Islet precursor cell (in vitro differentiated cells): ENCODE measurements at places on chromosomes 3 and 15.

GRCh38 chr3:154933581-154933980, 146.5 kb upstream of the MME start:
- no peak for DNase-seq

DNA sequence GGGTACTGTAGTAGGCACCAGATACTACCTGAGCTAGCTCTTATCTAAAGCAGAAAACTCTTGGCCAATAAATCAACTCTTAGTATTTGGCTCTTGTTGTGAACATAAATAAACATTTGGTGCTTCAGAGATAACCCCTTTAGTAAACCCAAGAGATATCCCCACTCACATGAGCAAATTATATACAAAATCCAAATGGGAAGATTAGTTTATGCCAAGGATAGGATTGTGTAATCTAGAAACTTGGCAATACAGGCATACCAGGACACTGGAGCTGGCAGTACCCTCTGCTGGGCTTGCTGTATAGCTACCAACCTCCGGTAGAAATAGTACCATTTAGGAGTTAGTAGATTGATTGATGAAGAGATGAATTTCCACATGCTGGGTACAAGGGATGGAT, 127.0 kb downstream of the LIPC start:
- peak; percentile 7 for DNase-seq

DNA sequence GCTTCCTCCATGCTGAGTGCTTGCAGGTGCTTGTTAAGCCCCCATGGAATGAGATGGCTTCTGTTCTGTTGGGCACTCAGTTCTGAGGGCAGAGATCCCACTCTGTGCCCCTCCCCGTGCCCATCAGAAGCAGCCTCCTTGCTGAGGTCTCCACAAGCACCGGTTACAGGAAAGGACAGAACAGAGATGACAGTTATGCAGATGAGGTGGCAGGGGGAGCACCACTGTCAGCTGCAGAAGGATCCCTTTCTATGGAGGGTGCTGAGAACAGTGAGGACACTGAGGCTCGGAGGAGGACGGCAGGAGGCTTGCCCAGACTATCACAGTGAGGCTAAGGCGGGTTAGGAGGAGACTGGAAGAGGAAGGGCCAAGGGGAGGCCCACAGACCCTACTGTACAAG, 12.4 kb downstream of the CACNA2D2 start:
- DNase-seq = no peak

GRCh38 chr3:123369085-123369484, 79.8 kb downstream of the ADCY5 start:
- DNase-seq = no peak

DNA sequence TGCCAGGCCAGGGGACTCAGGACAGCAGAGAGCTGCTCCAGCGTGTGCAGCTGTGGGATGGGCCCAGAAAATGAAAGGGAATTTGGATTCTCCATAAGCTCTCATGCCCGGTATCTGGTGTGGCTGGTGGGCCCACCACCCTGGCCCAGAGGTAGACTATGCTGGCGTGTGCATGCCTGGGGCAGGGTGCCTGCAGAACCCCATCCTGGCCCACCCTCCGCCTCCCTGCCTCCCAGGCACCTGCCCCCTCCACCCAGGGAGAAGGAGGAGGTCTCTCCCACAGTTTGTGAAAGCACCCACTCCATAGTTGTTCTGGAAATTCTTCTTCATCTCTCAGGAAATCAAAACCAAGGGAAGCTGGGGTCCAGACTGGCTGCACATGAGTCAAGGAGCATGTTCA, 112.9 kb downstream of the ADCY5 start:
- no peak for DNase-seq

DNA sequence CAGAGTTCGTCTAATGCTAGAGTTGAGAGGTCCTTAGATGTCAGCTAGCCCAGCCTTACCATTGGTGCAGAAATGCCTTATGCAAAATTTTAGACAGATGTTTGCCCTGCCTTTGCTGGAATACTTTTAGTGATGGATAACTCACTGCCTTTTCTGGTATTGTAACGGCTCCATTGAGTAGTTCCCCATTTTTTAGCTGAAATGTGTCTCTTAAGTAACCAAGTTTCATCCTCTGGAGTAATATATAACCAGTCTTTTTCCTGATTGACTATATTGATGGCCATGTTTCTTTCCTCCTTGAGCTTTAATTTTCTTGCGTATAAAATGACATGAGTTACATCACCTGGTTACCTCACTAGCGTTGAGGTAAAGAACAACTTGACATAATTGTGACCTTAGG, 45.0 kb downstream of the SNRK start:
- DNase-seq = no peak

GRCh38 chr3:57546616-57547015, 2.5 kb upstream of the DNAH12 start:
- no peak for DNase-seq

GRCh38 chr3:105786990-105787389, 81.8 kb downstream of the CBLB start:
- DNase-seq = no peak

- no peak for DNase-seq
Measured at GRCh38 chr15:75810874-75811498, 32.3 kb upstream of the UBE2Q2 start.

DNA sequence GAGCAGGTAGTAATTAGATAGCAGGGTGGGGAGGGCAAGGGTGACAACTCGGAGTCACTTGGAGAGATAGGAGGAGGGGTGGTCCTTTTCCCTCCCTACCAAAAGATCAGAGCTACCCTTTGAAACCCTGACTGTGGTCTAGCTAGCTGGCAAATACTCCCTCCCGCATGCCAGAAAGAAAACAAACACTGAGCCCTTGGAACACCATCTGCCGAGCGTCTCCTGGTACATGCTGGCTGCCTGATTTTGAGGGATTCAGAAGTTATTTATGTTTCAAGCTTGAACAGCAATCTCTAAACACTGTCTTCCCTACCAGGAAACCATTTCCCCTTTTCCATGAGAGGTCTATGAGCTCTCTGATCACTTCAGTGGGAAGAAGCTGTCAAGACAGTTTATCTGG, 291.6 kb upstream of the CFAP20DC start:
- no peak for DNase-seq

GRCh38 chr3:194167480-194168282, 31.7 kb downstream of the HES1 start:
- DNase-seq = no peak

GRCh38 chr3:140384028-140384771, 293.7 kb upstream of the TRIM42 start:
- DNase-seq = no peak

DNA sequence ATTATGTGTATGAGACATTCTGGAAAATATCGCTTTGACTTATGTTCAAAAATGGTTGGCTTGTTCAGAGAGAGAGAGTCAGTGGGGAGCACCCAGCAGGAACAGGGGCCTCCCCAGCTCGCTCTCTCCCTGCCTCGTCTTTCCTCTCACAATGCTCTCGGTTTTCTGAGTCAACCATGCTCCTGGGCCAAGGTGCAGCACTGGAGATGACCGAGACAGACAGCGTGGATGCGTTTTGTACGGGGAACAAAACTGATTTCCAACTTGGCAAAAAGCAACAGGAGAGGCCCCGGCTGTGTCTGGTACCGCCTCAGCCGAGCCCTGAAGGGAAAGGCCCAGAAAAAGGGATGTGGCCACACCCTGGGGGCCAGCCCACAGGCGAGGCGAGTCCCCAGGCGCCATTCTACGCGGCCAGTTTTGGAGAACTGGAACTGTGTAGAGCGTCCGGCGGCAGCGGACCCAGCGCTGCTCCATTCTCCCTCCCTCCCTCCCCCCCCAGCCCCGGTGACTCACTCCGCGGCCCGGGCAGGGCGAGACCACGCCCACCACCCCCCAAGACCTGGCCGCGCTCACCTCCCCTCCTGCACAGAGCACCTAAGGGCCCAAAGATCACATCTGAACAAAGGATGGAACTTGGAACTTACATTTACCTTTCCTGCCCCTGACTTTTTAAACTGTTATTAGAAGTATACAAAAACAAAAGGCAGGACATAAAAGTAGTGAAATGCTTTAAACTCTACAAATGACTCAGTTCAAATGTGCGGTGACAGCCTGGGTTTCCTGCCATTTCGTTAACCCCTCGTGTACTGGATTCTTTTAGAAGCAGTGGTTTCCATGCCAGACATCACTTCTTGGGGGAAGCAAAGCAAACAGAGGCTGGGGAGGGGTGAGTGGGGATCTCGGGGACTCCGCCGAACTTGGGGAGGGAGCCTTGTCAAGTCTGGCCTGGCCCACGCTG, 12.7 kb downstream of the ATP10A start:
- DNase-seq = peak; percentile 90
